H9 (cell line): ENCODE measurements at places on chromosomes 3 and 15.

- peak; percentile 75 for DNase-seq
These were observed 19.5 kb downstream of the DUSP7 start for GRCh38 chr3:52036829-52037228.

DNA sequence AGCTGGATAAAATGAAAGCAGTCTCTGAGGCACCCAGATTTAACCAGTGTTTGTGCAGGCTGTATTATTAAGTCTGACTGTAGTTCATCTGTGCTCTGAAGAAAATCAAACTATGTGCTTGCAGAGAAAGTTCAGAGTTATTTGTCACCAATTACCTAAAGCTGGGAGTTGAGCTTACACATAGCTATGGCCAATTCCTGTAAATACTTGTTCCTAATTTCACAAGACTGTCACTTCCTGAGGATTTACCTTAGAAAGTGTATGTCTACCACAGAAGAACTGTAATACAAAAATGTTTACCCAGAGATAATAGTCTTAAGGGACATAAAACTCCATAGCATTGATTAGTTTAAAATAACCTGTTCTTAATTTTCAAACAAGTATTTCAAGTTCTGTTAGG, 628.4 kb upstream of the TGFBR2 start:
- no peak for DNase-seq

GRCh38 chr3:190260301-190260700, 61.9 kb downstream of the CLDN1 start:
- no peak for DNase-seq

GRCh38 chr15:69232765-69233164, 65.9 kb upstream of the PAQR5 start:
- DNase-seq = no peak

- DNase-seq = no peak
These were observed 287.6 kb downstream of the IL5RA start for GRCh38 chr3:2822611-2823010.

GRCh38 chr15:35159170-35159569, 74.1 kb upstream of the NANOGP8 start:
- no peak for DNase-seq

GRCh38 chr3:80018375-80018774, 250.6 kb upstream of the ROBO1 start:
- DNase-seq = no peak
